CD4-positive, alpha-beta T cell treated with Interleukin-4 for 4 hours (primary cell): ENCODE measurements at places on chromosomes 3 and 15.

GRCh38 chr3:12229896-12230295 lies 59.0 kb upstream of the PPARG start:
- no peak for DNase-seq

- peak; percentile 4 for DNase-seq
These were observed 40.1 kb upstream of the TAFA4 start for GRCh38 chr3:68972358-68972979.

- DNase-seq = no peak
These were observed 270.0 kb upstream of the PROK2 start for GRCh38 chr3:72054976-72055375.

DNA sequence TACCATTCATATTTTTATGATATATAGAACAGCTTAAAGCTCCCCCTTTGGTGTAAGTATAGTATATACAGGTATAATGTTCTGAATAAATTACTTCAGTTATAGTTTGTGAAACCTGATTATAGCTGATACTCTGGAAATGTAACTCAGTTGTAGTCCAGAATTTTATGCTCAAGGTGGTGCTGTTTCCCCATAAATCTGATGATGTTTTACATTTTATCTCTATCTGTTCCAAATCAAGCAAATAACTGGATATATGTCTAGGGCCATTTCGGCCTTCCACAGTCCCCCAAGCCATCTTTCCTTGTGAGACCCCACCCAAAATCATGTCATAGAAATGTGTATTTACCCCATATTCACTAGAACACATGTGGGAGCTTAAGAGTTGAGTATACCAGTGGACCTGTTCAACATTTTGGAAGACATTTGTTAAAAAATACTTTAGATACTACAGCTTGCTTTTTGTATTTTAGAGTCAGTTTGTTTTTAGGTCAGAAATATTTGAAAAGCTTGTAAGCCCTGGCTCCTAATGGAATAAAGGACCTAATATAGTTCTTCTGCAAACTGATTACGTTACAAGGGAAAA lies 107.1 kb downstream of the ATG7 start:
- peak; percentile 25 for DNase-seq

DNA sequence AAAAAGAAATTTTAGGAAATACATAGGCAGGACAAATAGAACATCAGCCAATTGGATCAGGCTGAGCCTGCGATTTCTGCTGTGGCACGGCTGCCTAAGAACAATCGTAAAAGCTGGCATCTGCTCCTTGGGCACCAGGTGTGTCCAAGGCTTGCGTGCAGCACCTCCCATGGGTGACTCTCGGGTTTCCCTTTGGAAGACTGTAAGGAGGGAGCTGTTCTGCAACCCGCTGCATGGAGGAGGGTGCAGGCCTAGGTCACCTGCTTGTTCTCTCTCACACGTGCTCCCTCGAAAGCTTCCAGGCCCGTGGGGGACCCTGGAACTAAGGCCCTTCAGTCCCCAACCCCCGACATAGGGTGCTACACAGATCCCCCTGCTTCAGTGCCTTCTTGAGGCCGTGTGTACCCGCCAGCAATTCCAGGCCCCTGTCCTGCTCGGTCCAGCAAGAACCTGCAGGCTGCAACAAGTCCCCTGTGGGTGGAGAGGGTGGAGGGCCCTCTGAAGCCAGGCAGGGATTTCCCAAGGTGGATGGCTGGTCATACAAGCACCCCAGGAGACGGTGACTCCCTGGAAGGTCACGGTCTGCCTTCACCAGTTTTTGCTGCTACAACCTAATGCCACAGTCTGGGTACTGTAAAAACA lies 3.4 kb downstream of the GP9 start:
- no peak for DNase-seq

GRCh38 chr3:168422843-168423242 lies 327.1 kb upstream of the GOLIM4 start:
- no peak for DNase-seq

DNA sequence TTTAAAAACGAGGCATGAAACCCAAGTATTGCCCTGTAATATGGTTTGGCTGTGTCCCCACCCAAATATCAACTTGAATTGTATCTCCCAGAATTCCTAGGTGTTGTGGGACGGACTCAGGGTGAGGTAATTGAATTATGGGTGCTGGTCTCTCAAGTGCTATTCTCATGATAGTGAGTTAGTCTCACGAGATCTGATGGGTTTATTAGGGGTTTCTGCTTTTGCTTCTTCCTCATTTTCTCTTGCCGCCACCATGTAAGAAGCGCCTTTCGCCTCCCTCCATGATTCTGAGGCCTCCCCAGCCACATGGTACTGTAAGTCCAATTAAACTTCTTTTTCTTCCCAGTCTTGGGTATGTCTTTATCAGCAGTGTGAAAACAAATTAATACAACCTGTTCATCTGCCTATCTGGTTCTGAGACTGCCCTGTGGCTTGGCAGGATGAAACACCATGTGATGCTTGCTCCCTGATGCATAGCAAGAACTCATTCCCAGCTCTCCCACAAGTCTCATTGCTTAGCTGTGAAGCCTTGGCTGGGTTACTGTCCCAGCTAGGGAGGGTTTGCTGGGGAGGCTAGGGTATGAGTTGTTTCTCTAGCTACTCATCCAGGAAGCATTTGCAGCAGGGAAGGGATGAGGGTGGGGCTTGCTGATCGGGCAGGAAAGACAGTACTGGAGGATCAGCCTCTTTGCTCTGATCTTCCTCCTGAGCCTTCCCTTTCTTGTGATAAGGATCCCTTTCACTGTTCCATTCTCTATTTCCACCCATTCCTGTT lies 3.7 kb upstream of the SQOR start:
- DNase-seq = no peak

DNA sequence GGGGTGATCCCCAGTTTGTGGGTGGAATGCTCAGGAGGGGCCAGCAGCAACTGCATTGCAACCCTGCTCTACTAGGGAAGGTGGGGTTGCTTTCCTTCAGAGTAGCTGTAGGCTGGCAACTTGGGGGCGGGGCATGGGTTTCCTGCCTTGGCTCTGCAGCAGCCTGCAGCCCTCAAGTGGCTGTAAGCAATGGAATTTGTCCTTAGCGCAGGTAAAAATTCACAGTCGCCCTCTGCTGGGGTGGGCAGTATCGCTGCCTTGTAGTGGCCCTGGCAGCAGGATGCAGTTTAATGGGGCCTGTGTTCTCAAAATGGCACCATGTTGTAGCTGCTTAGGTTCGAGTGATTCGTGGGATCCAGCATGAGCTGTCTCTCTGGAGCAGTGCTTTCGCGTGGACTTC lies 29.8 kb downstream of the STT3B start:
- no peak for DNase-seq

DNA sequence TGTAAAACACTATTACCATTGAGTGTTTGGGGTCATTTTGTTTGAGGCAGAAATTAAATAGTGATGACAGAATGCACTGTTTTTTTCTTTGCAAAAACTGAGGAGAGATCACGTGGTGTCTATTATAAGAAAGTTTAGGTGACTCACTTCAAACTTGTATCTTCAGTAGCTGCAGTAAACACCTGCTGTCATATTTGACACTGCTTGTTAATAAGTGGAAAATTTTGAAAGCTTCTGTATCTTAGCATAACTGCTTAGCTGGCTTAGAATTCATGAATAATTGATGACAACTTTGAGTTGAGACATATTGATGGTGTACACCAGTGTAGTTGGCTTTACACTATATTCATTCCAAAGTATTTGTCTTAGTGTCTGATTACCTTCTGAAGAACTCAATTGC lies 29.7 kb upstream of the MDFIC2 start:
- DNase-seq = no peak

DNA sequence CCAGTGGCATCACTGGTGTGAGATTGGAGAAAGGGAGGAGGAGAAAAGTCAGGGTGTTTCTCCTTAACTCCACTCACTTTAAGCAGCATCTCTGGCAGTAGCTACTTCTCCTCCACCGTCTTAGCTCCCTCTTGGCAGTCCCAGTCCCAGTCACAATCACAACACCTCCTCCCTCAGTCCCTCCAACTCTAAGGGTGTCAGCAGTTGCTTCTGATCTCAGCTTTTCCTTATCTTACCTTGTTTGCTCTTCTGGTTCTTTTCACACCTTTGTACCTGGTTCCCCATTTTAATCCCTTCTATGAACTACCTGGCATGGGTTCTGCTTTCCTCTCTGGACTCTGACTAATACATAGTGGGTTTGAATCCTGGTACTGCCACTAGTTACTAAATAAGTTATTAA lies 188.3 kb upstream of the CTDSPL start:
- no peak for DNase-seq

GRCh38 chr3:45993421-45994027 lies 2.1 kb downstream of the FYCO1 start:
- DNase-seq = peak; percentile 85

DNA sequence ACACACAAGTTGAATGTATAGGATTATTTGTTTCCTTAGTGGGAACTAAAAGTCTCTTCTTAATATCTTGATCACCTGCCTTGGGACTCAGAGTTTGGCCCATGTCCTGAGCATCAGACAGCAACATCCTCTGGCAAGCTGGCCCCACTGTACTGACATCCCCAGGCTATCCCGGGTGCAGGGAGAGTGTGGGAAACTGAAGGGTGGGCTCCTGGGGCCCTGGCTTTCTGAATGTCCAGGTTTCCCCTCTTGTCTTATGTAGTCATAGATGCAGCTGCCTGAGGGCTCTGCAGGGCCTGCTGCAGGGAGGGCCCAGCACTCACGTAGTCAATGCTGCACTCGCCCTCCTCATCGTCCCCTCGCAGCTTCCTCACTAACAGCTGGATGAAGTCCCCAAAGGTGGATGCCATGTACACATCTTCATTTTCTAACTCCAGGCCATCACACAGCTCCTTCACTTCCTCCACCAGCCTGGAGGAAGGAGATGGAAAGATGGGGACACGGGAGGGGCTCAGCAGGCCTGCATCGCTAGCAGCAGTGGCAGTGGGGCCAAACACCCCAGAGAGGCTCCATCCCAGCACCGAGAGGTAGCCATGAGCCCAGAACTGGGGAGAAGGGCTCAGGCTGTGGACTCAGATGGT lies 42.8 kb downstream of the ALDH1L1 start:
- no peak for DNase-seq

- DNase-seq = no peak
These were observed 277.5 kb upstream of the P2RY1 start for GRCh38 chr3:152557302-152557999.
